Fibroblast of mammary gland (primary cell): ENCODE measurements at places on chromosomes 13 and 19.

DNA sequence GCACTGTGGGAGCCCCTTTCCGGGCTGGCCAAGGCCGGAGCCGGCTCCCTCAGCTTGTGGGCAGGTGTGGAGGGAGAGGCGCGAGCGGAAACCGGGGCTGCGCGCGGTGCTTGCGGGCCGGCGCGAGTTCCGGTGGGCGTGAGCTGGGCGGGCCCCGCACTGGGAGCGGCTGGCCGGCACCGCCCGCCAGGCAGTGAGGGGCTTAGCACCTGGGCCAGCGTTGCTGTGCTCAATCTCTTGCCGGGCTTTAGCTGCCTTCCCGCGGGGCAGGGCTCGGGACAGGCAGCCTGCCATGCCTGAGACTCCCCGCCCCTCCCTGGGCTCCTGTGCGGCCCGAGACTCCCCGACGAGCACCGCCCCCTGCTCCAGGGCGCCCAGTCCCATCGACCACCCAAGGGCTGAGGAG lies 405.2 kb upstream of the PRR20A start:
- DNase-seq, result no peak

GRCh38 chr13:20359335-20359734 lies 127.2 kb upstream of the GJB6 start:
- peak; percentile 100 for DNase-seq

DNA sequence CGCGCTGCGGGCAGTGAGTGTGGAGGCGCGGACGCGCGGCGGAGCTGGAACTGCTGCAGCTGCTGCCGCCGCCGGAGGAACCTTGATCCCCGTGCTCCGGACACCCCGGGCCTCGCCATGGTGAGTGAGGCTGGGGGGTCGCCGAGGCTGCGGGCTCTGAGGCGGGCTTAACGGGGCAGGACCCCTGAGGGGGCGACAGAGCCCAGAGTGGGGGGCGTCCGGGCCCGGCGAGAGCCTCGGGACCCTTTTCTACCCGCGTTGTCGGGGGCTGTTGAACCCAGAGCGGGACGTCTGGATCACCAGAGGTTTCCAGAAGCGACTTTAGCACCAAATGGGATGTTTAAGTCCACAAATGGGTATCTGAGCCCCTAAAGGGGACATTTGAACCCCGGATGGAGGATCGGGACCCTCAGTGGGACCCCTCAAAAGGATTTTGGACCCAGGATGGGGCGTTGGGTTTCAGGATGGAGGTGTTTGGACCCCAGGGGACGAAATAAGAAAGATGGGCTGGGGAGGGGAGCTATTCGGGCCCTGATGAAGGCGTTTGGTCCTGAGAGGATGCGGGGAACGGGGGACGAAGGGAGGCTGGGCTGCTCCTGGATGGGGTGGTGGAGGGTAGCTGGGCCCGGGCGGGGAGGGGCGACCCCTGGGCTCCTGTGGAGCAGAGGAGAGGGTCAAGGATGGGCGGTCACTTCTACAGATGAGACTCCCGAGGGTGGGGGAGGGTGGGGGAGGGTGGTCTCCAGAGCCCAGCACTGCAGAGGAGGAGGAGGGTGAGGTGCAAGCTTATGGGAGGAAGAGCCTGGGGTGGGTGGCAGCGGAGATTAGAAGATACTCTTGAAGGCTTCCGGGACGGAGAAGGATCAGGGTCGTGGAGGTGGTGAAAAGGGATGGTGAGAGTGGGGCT lies at the start of gene CALM3:
Gene CALM3, plus strand, starts transcription at position 13 of the 907 bp plus-strand sequence. Its CDS starts 105 bp downstream, at position 118.
- no peak for DNase-seq

GRCh38 chr19:45822716-45823115 lies 7.6 kb upstream of the RSPH6A start:
- DNase-seq, result no peak

- DNase-seq, result no peak
These were observed 27.2 kb downstream of the BLOC1S3 start for GRCh38 chr19:45205810-45206209.

- DNase-seq, result no peak
These were observed 113.9 kb upstream of the IRS2 start for GRCh38 chr13:109900320-109900719.

DNA sequence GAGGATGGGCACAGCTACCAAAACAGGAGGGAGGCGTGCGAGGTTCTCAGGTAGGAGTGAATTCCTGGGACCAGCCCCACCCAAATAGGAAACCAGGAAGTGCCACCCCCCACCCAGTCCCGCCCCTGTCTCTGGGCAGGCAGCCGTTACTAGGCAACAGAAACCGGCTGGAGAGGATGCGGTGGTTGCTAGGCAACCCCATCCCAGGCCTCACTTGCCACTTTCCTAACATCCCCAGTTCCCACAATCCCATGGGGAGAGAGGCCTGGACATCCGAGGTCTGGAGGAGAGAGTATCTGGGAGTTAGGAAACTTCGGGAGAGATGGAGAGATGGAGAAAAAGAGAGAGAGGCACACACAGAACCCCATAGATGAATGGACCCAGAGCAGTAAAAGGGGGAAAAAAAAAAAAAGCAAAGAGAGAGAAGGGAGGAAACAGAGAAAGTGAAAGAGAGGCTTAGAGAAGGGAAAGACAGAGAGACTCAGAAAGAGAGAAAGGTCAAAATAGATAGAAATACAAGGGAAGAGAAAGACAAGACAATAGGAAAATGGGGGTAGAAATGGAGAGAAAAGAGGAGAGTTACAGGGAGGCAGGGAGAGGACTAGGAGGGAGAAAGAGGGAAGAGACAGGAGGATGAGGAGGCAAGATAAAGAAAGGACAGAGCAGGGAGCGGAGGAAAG lies 3.8 kb downstream of the GRIK5 start:
- peak; percentile 36 for DNase-seq

- no peak for DNase-seq
These were observed 62.5 kb downstream of the GNG7 start for GRCh38 chr19:2639999-2640398.

GRCh38 chr19:6424195-6424938 lies at the start of gene KHSRP:
TSS of gene KHSRP (minus strand) at chr19:6424811. CDS start at chr19:6424701, 110 bp downstream.
- DNase-seq, result no peak

- peak; percentile 34 for DNase-seq
These were observed 965.7 kb downstream of the UQCRFS1 start for GRCh38 chr19:28247243-28247642.

GRCh38 chr19:11323601-11324078 lies 15.8 kb downstream of the RAB3D start:
- peak; percentile 14 for DNase-seq

- no peak for DNase-seq
These were observed 927.3 kb downstream of the DIAPH3 start for GRCh38 chr13:59236309-59236919.

DNA sequence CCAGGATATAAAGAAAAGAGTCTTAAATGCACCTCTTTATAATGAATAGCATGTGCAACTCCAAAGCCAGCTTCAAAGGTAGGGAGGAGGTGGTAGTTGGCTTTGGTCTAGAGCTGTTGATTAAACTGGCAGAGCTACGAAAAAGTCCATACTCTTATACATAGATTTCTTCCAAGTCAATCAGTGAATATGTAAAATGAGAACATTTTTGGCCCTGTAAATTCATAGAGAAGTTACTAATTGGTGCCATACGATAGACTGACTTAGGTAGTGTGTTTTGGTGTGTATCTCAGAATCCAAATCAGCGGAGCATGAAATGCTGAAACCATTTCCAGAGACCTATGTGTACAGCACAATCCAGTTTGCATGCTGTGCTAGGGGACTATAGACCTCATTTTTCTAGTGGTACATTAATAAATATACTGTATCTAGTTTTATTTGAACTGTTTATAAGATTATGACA lies 17.1 kb upstream of the DPY19L3 start:
- peak; percentile 4 for DNase-seq

GRCh38 chr13:22076658-22077057 lies 405.8 kb downstream of the FGF9 start:
- DNase-seq, result no peak

- DNase-seq, result no peak
These were observed 45.6 kb upstream of the UBE2L5 start for GRCh38 chr13:30376426-30377311.

- DNase-seq, result peak; percentile 35
These were observed at the start of gene SIGLEC10 for GRCh38 chr19:51417107-51417809. TSS of gene SIGLEC10 (minus strand) at chr19:51417642. CDS start at chr19:51417581, 61 bp downstream.

GRCh38 chr13:27821566-27821965 lies 29.3 kb downstream of the GSX1 start:
- DNase-seq, result peak; percentile 7

- no peak for DNase-seq
These were observed 5.5 kb downstream of the LRP3 start for GRCh38 chr19:33199441-33200265.

GRCh38 chr13:30735025-30735871 lies at the start of gene ALOX5AP:
TSS of gene ALOX5AP (plus strand) at chr13:30735543. CDS start at chr13:30735606, 63 bp downstream.
- no peak for DNase-seq

DNA sequence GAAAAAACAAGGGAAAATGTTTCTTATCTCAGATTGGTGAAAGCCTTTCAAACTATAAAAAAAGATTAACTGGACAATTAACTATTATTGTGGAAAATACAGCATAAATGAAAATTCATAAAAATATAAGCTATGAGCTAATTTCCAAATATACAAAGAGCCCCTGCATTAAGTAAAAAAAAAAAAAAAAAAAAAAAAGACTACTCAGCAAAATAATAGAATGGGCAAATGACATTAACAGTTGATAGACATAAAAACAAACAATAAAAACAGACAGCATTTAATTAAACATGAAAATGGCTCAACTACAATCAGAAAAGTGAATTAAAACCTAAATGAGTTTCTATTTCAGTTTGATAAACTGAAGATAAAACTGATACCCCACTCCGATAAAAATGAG lies 77.5 kb downstream of the RBM26 start:
- no peak for DNase-seq

DNA sequence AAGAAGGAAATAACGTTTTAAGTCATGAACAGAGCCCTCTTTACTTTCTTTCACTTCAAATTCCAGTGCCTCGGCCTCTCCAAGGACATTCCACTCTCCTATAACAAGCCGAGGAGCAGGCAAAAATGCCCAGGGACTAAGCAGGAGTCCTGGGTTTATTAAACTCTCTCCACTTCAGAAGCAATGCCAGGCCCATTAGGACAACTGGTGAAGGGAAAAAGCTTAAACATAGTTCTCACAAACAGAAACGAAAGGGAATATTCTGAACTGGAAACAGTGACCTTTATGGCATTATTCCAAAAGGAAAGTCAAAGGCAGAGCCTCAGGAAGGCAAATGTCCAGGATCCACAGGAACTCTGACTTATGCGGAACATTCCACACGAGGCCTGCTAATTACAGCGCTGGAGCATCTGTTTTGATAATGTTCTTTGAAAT lies 30.9 kb upstream of the MED4 start:
- peak; percentile 49 for DNase-seq

DNA sequence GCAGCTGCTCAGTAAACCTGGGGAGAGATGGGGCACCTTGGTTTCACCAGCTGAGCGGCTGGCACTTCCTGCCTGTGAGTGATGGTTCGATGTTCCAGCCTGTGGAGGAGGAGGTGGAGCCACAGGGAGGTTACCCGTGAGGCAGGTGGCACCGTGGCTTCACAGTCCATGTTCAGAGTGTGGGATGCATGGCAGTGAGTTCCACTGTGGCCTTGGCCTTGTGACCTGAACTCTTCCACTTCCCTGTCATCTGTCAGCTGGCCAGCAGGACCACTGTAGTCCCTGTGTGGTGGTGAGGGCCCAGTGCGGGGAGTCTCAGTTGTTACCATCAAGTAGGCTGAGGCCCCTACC lies 16.9 kb downstream of the SMARCA4 start:
- DNase-seq, result no peak

- DNase-seq, result no peak
These were observed 2.8 kb downstream of the ZIC5 start for GRCh38 chr13:99968521-99969452.

DNA sequence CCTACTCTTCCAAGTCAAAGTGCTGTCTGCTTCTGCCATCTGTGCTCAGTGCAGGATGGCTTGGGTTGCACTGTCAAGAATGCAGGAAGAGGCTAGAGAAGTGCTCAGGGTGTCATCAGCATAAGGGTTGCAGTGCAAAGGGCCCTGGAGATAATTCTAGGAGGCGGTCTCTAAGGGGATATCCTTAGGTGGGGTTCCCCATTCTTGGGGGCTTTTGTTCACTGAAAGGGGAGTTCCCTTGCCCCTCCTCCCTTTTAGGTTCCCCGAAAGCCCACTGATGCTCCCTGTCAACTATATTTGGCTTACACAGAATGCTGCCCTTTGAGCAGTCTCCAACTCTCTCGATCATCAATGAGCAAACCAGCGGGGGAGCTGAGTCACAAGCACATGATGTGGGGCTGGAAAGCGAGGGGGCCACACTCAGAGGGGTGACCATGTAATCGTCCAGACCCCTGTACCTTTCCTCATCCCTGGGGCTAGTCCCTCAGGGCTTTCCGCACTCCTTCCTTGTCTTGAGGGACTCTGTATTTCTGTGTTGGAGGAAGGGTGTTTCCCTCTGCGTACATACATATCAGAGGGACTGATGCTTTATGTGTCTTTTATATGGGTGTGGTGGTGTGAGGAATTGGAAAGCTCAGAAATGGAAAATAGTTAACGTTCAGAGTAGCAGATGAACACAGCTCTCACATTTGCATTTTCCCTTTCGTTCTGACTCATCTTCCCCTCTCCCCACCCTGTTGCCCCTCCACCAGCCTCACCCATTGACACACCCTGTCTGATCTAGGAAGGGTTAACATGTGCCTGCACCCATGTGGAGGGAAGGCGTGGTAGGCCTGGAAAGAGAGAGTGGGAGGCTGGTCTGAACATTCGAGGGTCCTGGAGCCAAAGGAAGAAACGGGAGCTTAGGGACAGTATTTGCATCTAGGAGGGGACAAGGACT lies 6.7 kb downstream of the ZBTB32 start:
- DNase-seq, result peak; percentile 13

DNA sequence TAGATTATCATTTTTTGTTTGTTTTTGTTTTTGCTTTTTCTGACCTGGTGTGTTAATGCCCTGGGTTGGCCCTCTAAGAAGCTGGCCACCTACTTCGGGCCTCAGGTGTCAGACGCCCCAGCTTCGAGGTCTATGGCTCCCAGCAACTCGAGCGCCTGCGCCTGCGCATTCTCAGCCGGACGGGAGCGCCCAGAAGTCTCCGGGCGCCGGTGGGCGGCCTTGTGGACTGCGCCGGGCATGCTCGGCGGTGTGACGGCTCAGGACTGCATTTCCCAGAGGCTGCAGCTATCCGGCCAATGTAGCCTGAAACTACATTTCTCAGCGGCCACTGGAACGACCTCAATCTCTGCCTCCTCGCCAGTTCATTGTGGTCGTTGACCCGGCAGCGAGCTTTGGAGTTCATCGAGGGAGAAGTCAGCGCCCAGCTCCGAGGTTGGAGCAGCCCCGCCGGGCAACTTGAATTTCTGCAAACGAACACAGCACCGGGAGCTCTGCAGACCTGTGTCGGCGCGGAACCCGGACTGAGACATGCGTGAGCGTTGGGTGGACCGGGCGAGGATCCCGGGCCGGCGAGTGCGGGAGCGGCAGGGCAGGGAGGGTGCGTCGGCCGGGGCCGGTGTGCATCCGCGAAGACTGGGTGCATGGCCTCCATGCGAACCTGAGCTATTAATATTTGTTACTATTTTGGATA lies at the start of gene ZNF30:
Gene ZNF30, plus strand, starts transcription at position 219 of the 691 bp plus-strand sequence. CDS start 3,045 bp downstream, outside the sequence.
- peak; percentile 87 for DNase-seq

DNA sequence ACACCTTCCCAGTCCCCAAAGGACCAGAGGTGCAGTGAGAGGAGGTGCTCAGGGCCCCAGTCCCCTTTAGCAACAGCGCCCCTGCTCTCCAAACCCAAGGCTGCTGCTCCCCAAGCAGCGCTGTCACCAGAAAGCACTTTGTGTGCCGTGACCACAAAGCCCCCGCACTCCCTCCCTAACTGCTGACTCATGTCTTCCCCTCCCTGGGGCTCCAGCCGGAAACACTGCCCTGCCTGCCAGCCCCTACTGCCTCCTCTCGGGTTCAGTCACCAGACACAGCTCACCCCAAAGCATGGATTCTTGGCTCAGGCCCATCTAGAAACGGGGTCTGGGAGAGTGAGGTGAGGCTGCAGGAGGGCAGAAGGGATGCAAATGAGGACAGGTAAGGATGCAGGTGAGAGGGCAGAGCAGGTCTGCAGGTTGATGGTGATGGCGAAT lies 4.9 kb upstream of the TNFSF14 start:
- DNase-seq, result peak; percentile 57
